NCI-H1105 (cell line): ENCODE measurements at places on chromosomes 2 and 18.

- DNase-seq: no peak
Measured at GRCh38 chr2:232839411-232840079, 30.5 kb upstream of the SNORC start.

DNA sequence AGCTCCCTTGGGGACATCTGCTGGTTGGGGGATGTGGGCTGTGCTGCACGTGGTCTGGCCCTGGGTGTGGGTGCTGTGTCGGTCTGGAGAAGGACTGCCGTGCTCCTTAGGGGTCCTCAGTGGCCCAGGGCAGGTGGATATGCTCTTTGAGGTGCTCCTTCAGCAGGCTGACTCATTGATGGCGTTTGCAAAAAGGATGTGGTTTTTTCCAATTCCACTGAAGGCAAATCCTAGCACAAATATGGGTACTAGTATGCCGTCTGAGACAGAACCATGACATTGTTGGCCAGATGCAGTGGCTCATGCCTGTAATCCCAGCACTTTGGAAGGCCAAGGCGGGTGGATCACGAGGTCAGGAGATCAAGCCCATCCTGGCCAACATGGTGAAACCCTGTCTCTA, 3.3 kb downstream of the PPP1R7 start:
- DNase-seq: no peak

DNA sequence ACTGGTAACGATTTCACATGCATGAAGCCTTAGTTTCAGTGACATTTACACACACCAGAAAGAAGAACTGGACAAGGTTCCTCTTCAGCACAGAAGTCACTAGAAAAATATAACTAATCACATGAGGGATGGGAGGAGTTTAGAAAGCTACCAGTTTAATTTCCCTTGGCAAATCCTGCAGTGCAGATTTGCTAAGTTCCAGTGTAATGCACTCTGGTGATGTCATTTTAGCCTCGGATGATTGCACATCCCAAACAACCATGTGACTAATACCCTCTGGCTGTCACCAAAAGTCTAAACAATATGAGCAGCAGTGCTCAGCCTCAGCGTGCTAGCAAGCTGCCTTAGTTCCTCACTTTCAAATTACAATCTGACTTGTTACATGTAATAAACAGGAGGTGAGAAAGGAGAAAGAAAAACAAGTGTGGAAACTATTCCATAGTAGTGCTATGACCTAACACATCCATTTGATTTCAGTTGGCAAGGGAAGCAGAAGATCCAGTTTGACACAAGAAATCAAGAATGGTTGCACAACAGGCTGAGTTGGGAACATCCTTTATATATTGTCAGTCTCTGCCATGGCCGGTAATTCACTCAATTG, 35.3 kb upstream of the PPP1CB start:
- DNase-seq: no peak

- DNase-seq: no peak
Measured at GRCh38 chr2:197300139-197300538, 10.4 kb downstream of the ANKRD44 start.

GRCh38 chr2:96470636-96471035, 34.5 kb downstream of the NEURL3 start:
- DNase-seq: no peak

GRCh38 chr18:24586662-24587360, 126.4 kb downstream of the HRH4 start:
- DNase-seq: no peak

DNA sequence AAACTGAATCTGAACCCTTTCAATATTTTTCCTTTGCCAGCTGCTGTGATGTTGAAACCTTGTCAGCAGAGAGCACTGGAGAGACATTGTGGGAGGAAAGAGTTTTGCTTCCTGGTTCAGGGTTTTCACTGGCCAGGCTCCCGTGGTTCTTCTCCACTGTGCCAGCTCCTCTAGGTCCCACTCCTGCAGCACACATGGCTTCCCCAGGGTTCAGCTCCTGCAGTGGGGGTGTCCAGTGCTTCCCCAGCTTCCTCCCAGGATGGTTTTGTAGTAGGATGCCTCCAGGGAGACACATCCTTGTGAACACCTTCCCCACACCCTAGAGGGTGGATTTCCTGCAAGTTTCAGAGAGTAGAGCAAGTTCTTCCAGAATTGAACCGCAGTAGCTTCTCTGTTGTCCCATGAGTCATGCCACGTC, 24.0 kb upstream of the SULT1C3 start:
- DNase-seq: no peak

GRCh38 chr2:17104454-17104853, 413.8 kb downstream of the RAD51AP2 start:
- no peak for DNase-seq

DNA sequence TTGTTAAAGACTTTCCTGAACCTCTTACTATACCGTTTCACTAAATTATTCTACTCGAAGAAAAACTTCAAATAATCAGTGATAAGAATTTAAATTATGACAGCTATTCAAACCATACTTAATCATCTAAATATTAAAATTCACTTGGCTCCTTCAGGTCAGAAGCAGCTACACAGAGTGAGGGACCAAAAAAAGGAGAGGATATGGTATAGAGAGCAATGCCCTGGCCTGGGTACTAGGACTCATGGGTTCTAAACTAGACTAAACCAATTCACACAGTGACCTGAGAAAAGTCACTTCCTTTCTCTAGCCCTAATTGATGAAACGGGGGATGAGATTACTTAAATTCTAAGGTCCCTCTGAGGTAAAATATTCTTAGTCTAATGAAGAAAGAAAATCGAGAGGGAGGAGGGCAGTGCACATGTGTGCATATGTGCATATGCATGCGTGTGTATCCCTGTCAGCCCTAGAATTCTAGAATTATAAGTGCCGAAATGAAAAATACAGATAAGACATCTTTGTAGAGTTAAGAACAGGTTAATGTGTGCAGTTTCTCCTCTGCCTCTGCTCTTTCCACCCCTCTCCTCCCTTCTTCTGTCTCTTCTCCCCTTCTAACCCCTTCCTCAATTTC, 11.2 kb downstream of the STRN start:
- no peak for DNase-seq

DNA sequence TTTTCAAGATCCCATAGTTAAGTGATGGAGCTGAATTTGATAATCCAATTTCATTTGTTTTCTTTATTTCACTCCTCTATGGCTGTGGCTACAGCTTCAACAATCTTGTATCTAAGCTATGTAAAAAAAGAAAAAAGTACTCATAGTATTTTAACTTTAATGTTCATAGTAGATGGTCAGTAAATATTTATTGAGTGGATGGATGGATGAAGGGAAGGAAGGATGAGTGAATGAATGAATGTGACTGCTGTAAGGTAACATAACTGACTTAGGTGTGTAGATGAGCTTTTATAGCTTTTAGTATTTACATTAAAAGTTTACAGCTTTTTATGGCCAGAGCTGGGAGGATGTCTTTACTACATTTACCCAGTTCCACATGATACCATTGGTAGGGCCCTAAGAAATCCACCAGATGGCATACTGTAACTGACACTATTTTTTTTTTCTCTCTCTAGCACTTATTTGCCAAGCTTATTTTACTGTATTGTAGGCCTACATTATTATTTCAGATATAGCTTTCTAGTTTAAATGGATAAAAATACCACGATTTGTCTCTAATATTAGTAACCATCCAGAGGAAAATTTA, 13.4 kb upstream of the HRH4 start:
- DNase-seq: no peak

GRCh38 chr2:102442967-102443828, 20.2 kb downstream of the IL18RAP start:
- no peak for DNase-seq

DNA sequence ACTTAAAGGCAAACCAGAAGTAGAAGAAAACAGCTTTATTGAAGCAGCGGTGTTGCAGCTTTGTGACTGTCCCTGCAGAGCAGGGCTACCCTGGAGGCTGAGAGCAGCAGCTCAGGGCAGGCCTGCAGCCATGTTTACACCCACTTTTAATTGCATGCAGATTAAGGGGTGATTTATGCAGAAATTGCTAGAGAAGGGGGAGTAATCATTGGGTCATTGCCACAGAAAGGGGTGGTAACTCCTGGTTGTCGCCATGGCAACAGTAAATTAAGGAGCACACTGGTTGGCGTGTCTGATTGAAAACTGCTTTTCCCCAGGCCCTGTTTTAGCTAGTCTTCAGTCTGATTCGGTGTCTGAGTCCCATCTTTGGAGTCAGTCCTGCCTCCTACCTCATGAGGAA, 195.4 kb upstream of the HDAC4 start:
- DNase-seq: no peak

DNA sequence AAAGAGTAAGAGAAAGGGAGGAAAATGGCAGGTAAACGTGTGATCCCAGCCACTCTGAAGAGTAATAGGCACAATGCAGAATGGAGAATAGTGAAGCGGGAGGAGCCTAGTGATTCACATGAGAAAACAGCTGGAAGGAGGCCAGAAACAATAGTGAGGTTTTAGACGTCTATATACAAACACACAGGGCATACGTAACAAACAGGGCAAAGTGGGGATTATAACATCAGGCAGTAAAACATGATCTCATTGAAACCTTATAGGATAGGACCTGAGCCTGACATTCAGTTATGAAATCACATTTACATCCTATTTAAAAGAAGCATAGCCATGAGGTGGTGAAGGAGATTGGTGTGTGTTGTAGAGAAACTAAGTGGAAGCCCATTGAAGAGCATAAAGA, 33.0 kb upstream of the GATA6 start:
- DNase-seq: no peak

- no peak for DNase-seq
Measured at GRCh38 chr2:228548230-228548629, 366.7 kb upstream of the SPHKAP start.

GRCh38 chr2:239298116-239298804, 102.6 kb downstream of the HDAC4 start:
- DNase-seq: no peak

- no peak for DNase-seq
Measured at GRCh38 chr2:241821460-241822263, 12.7 kb downstream of the NEU4 start.

- DNase-seq: peak; percentile 76
Measured at GRCh38 chr18:40607542-40608148, 1347.4 kb upstream of the PIK3C3 start.

GRCh38 chr2:143294068-143294467, 164.8 kb downstream of the ARHGAP15 start:
- DNase-seq: no peak

DNA sequence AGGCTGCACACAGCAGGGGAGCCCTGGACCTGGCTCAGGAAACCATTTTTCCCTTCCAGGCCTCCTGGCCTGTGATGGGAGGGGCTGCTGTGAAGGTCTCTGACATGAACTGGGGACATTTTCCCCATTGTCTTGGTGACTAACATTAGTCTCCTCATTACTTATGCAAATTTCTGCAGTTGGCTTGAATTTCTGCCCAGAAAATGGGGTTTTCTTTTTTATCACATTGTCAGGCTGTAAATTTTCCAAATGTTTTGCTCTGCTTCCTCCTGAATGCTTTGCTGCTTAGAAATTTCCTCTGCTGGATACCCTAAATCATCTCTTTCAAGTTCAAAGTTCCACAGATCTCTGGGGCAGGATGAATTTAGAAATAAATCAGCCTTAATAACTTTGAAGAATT, 78.2 kb downstream of the EHBP1 start:
- no peak for DNase-seq

GRCh38 chr2:62550461-62550860, 44.5 kb upstream of the TMEM17 start:
- no peak for DNase-seq

GRCh38 chr2:150477347-150477746, 10.1 kb downstream of the RND3 start:
- no peak for DNase-seq

GRCh38 chr2:207746131-207746530, 23.6 kb downstream of the FZD5 start:
- DNase-seq: peak; percentile 32

DNA sequence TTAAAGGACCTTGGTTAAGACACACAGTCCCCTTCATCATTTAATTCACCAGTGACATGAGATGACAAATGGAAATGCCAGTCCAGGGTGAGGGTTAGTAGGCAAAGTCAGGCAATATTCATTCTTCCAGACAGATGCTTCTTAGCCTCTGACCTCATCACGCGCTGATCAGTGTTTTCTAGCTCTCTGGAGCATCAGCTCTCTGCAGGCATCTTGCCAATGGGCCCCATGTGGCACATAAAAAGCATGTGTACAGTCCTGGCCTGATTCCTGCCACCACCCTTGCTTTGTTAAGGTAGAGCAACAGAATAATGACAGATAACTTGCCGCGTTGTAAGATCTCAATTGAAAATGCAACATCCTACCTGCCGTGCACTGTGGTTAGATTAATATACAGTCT, 20.3 kb upstream of the NPAS2 start:
- DNase-seq: no peak

GRCh38 chr2:45180033-45180746, 170.9 kb upstream of the SIX2 start:
- DNase-seq: no peak
